ENCODE measurements at places on chromosomes 2 and 18.

DNA sequence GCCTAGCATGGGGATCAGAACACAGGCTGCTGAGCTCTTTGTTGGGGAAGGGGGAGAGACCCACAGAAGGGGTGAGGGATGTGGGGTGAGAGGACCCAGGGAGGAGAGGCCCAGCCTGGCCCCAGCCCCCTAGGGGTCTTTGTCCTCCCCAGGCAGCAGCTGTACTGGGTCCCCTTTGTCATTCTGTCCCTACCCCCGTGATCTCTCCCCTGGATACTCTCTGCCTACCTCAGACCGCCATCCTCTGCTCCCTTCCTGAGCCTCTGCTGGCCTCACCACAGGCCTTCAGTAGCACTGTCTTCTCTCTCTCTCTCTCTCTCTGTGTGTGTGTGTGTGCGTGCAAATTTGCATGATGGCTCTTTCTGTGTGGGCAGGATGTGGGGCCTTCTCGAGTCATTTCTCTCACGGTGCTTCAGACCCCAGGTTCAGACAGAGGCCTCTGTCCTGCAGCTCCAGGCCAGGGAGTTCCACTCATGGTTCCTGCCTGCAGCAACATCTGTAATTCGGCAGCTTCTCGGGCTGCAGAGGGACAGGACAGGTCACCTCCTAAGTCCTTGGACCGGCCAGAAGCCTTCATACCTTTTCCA, 1.4 kb downstream of the PSD4 start:
- DNase-seq = no peak

- DNase-seq = no peak
These were observed 87.9 kb downstream of the ICOS start for GRCh38 chr2:204024503-204024902.

- no peak for DNase-seq
These were observed 40.3 kb upstream of the SCG2 start for GRCh38 chr2:223642506-223642905.

- no peak for DNase-seq
These were observed 104.3 kb downstream of the SP100 start for GRCh38 chr2:230520061-230520874.

- no peak for DNase-seq
These were observed 39.1 kb upstream of the HS6ST1 start for GRCh38 chr2:128357506-128358370.

GRCh38 chr18:58997811-58998337, 133.2 kb downstream of the ZNF532 start:
- DNase-seq = peak; percentile 80

DNA sequence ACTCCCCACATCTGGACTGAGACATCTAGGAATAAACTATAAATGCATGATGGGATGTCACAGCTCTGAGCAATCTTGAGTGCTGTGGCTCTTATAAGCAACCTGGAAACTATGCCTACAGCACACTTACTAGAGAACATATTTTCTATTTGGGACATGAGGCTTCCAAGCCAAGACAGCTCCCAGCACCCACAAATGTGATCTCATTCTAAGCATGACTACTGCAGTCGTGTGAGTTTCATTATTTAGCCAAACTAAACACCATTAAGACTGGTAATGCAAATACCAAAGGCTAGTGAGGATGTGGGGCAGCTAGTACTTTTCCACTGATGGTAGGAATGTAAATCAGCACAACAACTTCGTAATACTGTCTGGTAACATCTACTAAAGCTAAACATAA, 72.5 kb downstream of the RTTN start:
- DNase-seq = peak; percentile 95

GRCh38 chr2:188628989-188629752, 337.5 kb downstream of the GULP1 start:
- DNase-seq = no peak

- no peak for DNase-seq
These were observed 41.3 kb downstream of the VPS54 start for GRCh38 chr2:63977904-63978303.
